Panc1 (cell line): ENCODE measurements at places on chromosomes 4 and X.
A peak's percentile ranks its signal among the peaks of the same experiment; 100 is the strongest.

GRCh38 chr4:70868778-70869177 lies 29.1 kb upstream of the GRSF1 start:
- no peak for DNase-seq

- no peak for DNase-seq
Observed at GRCh38 chr4:169625886-169626285, 5.5 kb downstream of the CLCN3 start.

DNA sequence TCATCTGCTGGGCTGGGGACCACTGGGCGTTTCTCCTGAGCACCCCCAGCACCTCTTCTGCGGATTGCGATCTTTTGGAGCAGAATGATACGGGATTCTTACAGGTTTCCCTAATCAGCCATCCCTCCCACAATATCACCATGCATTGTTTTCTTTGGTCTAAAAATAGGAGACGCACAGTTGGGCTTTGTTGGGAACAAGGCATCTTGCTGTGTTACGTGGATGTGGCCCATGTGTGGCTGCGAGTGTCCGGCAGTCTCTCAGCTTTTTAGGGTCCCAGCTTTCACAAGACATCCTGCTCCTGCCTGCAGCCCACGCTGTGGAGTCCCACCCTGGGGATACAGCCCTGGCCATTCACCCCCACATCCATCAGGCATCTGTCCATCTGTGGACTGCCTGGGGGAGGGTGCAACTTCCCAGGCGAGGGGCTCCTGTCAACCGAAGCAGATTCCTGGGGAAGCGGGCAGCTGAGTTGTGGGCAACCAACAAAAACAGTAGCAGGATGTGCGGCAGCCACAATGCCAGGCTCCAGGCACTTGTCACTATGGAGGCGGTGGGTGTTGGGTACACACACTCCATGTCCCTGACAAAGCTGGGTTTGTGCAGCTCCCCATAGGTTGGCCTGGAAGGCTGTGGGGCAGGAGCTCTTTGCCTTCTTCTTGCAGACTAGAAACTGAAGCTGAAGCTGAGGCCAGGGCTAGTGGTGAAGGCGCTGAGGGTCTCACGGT lies 185.5 kb upstream of the PSAPL1 start:
- no peak for DNase-seq

- no peak for DNase-seq
Observed at GRCh38 chrX:13828392-13828791, 11.5 kb upstream of the GPM6B start.

DNA sequence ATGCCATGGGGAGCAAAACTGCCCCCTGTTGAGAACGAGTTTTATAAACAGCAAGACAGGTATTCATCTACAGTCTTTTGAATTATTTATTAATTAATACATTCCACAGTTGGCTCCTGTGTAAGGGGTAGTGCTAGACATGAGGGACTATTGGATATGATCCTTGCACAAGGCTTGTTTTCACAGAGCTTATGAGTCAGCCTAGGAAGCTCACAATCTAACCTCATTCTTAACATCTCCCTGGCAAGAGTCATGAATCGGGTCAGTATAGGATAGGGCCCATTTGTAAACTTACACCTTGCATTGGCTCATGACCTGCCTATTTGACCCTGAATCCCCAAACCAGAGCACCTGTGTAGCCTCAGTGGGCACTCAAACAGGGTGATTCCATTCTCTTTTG lies 209.1 kb upstream of the HCCS start:
- DNase-seq: no peak

DNA sequence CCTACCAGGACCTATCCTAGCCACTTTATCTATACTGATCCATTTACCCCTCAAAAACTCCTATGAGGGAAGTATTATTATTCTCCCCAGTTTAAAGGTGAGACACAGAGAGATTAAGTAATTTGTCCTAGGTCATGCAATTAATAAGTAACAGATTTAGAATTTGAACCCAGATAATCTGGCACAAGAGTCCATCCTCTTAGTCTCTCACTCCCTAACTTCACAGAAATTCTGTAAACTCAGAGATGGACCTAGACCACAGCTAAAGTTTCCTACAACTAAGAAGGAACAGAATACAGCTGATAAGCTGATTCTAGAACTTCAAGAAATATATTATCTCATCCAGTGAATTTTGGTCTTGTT lies 58.7 kb downstream of the TEC start:
- no peak for DNase-seq

DNA sequence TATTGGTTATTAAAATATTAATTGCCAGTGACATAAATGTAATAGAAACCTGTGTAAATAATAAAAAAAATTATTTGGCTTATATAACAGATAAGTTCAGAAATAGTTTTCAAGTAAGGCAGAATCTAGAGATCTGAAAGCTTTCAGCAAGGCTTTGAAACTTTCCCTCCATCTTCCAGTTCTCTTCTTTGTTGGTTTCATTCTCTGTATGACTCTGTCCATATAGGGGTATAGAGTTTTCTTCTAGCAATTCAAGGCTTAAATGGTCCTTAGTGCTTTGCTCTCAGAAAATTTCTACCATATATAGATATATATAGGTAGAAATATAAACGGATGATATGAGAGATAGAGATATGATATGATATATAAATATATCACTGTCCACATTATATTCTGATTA lies 160.5 kb upstream of the GABRA2 start:
- DNase-seq: no peak

- DNase-seq: no peak
Observed at GRCh38 chr4:140448162-140448561, 20.7 kb upstream of the CLGN start.

GRCh38 chr4:122766950-122767349 lies 34.4 kb downstream of the BBS12 start:
- no peak for DNase-seq

DNA sequence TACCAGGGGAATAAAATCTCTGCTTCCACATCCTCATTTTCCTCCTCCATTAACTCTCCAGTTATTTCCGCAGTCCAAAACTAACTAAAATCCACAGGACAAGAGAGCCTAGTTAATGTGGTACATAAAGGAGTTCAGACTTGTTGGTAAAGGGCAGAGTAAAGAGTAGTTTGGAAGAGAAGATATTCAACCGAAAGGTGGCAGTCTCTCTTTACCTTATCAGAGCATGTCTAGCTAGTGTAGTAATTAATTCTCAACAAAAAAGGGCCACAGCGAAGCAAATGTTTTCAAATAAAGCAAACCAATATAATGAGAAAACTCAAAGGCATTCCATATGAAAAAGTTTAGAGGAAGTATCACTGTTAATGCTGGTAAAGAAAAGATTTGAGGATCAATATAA lies 286.5 kb downstream of the GLUD2 start:
- DNase-seq: no peak

GRCh38 chr4:105399532-105400161 lies 74.2 kb downstream of the PPA2 start:
- peak; percentile 24 for DNase-seq

DNA sequence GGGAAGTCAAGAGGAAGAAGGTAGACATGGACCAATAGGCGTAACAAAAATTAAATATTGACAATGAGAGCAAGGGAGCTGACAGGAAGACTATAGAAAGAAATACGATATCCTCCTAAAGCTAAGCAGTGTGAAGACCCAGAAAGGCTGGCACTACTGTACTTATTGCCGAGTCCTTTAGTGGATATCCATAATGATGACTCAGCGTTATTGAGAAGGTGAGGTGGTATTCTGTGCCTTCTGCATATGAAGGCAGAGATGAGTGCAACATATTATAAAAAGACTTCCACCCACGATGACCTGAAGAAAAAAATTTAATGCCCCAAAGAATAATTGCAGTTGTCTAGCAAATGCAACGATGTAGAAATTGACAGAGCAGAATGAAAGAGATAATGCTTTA lies 13.0 kb upstream of the MCF2 start:
- no peak for DNase-seq

DNA sequence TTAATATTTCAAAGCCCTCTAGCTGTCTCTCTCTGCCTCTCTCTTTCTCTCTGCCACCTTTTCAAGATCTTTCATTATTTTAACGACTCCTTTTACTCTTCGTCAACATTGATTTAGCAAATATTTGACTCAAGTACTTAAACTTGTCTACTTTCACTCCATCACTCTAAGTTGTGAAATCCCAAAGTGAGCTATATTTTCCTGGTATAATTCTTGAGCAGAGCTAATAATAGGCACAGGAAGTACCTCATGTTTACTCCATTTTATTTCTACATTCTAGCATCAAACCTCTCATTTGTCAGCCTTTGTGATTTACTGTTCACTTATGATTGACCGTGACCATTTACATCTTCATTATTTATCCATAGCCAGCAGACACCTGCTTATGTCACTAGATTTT lies 482.5 kb downstream of the RPA4 start:
- DNase-seq: no peak

DNA sequence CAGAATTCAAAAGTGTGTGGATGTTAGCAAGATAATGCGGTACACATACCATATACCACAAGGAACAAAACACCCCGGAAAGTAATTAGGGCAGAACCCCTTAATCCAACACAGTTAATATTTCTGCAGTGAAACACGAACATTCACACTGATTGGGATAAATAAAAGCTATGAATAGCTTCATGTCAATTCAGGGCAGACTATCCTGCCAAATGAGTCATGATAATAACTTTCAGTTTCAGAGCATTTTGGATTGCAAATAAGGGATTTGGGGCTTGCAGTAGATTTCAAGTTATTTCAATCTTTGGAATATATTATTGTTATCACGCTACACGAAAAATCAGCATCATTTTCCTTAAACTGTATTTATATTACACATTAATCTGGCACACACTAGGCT lies 24.3 kb downstream of the IRF2 start:
- no peak for DNase-seq

GRCh38 chr4:20778896-20779295 lies 78.6 kb downstream of the PACRGL start:
- DNase-seq: no peak
